Activated CD4-positive, alpha-beta T cell treated with anti-CD3 and anti-CD28 coated beads for 24 hours (primary cell): ENCODE measurements at places on chromosomes 5 and 9.

GRCh38 chr9:122456123-122456522 lies 21.6 kb downstream of the OR1J1 start:
- no peak for DNase-seq

DNA sequence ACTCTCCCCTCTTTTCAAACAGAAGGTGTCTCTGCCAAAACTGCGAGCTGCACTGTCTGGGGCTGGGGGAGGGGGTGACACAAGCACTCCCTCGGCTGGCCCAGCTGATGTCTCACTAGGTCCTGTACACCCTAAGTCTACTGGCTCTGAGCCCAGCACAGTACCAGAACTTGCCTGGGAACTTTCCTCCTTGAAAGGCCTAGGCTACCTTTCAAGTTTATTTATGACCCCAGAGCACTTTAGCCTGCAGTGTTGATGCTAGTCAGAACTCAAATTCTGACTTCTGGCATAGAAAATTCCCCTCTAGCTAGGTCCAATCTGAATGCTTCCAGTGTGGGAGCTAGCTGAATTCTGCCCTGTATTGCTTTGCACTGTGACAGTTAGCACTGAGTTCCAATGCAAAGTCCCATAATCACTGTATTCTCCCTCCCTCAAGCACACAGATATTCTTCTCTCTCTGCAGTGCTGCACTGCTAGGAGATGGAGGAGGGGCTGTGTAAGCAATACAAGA lies 10.5 kb downstream of the LURAP1L start:
- no peak for DNase-seq

DNA sequence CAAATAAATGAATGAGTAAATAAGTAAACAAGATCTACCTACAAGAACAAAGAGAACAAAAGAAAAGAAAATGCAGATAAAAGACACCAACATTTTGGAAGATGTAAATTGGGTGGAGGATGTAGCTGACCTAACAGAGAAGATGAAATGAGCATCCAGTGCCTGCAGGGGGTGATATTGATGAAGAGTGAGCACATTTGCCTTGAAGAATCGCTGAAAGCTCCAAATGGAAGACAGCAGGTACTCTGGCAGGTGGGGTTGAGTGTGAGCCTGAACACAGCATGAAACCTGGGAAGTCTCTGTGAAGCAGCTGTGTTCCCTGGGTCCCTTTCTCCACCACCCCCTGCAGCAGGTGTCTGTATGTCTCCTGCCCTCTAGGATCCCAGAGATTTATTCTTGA lies 125.6 kb downstream of the NXNL2 start:
- DNase-seq: no peak

DNA sequence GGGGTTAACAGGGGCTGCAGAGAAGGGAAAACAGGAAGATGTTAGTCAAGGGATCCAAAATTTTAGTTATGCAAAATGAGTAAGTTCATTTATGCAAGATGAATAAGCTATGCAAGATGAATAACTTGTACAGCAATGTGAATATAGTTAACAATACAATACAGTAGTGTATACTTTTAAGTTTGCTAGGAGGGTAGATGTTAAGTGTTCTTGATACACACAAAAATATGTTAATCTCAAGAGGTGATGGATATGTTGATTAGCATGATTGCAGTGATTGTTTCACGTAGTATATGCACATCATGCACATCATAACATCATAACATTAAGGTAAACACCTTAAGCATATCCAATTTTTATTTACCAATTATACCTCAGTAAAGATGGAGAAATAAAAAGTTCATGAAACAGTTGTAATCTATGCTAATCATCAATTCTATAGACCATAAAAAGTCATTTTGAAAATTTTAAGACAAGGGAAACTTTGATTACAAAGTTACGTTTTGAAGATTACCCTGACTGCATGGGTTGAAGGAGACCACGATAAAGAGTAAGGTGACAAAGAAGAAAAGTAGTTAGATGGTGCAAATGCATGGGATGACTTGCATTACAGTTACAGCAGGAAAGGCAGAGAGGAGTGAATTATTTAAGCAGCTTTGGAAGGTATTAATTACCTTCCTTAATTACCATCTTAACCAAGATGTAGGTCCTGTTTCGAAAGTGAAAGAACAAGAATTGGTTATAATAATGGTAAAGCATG lies 31.4 kb downstream of the FAM174A start:
- no peak for DNase-seq

- no peak for DNase-seq
Measured at GRCh38 chr9:20606652-20607051, 15.6 kb downstream of the MLLT3 start.

GRCh38 chr5:2899311-2899710 lies 147.8 kb upstream of the IRX2 start:
- no peak for DNase-seq

DNA sequence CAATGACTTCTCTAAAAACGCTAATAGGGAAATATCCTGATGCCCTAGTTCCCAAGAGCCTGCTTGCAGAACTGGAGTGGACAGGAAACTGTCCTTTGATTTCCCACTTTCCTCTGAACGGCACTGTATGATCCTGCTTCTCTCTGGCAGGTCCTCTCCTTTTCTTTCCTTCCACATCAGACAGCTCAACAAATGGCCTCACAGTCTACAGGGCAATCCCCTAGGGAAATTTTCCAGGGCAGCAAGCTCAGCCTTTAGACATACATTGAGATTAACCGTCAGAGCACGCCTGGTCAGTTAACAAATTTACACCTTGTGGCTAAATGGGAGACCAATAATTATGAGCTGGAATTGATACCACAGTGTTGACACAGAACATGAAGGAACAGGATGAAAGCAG lies 164.9 kb downstream of the SLC24A2 start:
- no peak for DNase-seq

- no peak for DNase-seq
Measured at GRCh38 chr9:136619742-136620440, 42.8 kb upstream of the EGFL7 start.

DNA sequence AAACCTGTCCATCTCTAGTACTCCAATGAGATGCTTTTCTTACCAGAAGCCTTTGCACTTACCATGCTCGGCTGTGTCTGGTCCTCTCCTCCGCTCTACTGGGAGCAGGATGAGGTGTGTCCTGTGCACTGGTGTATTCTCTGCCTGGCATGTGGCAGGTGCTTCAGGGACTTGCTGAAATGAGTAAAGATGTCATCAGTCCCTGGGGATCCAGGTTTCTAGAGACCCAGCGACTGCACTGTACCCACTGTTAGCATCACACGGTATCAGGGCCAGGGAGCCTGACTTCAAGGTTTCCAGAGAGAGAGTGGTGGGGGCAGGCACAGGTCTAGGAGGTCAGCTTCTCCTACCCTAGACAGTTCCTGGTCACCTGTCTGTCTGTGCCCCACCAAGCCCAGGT lies 10.5 kb downstream of the PTTG1 start:
- DNase-seq: no peak

- DNase-seq: no peak
Measured at GRCh38 chr9:75824816-75825568, 65.5 kb upstream of the PCSK5 start.
